ENCODE measurements at places on chromosomes 13 and 19.

GRCh38 chr13:19960653-19960976 is 2.1 kb downstream of the ZMYM2 start:
- DNase-seq: no peak

- peak; percentile 51 for DNase-seq
Measured at GRCh38 chr13:19910336-19911072, 47.1 kb upstream of the ZMYM5 start.

- DNase-seq: no peak
Measured at GRCh38 chr19:42544146-42544545, 15.9 kb upstream of the CEACAM1 start.

GRCh38 chr19:47509170-47509847 is 5.6 kb downstream of the NAPA start:
- DNase-seq: no peak

DNA sequence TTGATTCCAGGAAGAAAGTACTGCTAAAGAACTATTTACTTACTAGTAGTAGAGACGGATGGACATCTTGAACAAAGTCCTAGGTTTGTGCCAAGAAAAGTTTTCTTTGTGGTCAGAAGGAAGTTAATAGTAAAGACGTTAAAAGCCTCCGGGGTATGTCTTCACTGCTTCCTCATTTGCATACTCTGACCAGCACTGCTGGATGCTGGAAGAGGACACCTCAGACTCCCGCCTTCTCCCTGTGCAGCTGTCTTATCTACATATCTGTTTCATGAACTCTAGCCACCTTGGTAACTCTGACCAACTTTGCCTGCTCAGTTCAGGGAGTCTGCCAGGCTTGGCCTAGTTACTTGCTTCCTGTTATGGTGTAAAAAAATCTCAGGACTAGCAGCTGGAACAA is 1109.1 kb upstream of the MIR17HG start:
- no peak for DNase-seq

DNA sequence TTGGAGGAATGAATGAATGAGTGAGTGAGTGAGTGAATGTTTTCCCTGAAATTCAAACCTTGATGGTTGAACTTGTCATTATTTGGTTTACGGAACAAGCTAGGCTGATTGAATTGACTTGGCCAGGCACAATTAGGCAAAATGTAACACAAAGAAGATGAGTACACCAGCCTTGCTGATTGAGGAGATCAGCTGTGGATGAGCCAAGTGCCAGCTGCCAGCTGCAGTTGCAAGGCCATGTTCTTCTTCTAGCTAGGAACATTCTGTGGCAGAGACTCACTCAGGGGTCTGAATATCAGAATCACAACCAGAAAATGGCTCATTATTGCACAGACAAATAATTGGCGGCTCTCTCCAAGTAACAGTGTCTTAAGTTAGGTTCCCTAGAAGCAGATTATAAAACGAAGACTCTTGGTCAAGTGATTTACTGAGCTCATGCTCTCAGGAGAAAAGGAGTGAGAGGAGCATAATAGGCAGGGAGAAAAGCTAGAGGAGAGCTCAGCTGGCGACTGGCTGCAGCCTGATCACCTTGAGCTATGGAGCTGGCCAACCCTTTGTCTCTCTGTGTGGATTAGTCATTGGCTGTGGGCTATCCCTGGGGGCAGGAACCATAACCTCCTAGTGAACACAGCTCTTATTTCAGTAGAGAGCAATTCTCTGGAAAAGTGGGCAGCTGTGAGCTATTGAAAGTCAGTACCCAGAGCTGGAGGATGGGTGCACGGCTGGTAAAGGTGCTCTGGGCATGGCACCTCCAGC is 225.3 kb upstream of the SERP2 start:
- DNase-seq: no peak
